ENCODE measurements at places on chromosomes 6 and 20.

DNA sequence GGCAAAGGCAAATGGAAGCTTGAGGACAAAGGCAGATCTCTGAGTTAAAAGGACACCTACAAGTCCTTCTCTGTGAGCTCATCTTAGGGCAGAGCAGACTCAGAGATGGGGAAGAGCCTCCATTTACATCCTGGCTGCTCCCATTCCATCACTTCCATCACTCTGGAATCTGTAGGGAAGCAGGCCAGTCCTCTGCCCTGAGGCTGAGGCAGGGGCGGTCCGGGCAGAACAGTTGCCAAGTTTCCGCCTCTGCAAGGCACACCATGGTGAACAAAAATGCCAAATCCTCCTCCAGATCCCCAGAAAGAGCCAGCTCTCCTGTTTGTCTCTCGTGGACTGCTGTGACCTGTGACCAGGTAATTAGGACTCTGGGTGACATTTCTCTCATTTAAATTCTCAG lies 209.6 kb upstream of the SSTR4 start:
- no peak for DNase-seq

DNA sequence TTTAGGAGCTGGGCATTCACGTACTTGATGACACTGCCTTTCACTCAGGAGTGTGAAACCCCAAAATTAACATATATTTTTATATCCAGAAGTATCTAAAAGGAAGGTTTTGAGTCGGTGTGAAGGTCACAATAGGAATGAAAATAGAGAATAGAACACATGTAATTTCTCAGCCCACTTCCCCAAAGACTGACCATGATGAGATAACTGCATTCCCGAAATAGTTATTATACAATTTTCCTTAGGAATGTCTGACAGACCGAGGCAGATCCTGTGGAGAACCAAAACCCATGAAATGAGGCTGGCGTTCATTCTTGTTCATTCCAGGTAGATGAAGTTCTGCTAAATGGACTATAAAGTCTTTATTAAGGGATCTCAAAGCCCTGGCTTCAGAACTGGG lies 10.3 kb downstream of the NSFL1C start:
- no peak for DNase-seq

DNA sequence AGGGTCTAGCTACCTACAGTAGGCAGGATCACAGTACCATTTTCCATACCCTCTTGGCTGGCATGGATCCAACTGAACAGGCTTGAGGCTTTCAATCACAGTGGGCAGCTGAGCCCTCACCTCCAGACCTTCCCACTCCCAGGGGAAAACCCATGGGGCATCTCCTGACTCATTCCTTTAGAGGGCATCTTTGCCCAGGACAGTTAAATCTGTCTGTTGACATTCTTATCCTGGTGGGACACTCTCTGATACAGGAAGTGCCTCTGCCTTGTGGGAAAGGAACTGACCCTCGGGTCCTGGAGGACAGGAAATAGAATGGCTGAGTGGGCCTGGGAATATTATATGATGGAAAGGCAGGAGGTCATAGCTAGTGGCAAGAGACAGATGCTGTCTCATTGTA lies 10.2 kb upstream of the EPB41L1 start:
- DNase-seq, result no peak

DNA sequence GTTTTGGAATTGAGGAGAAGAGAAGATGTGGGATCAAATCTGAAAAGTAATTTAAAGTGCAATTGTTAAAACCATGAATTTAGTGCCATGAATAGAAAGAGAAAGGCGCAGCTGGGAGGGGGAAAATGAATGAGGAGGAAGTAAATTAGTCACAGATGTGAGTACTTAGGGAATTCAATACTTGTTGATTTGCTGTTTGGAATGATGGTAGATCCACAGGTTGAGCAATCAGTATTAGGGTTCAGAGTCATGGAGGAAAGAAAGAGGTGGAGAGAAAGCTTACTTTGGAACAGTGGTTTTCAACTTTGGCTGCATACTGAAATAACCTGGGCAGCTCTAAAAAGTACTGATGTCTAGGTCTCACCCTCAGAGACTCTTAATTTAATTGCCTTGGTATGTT lies 229.7 kb upstream of the ASCC3 start:
- no peak for DNase-seq

- no peak for DNase-seq
Observed at GRCh38 chr6:28315628-28316027, 20.3 kb downstream of the ZSCAN31 start.

- DNase-seq, result no peak
Observed at GRCh38 chr20:61170496-61171320, 81.4 kb upstream of the CDH4 start.

DNA sequence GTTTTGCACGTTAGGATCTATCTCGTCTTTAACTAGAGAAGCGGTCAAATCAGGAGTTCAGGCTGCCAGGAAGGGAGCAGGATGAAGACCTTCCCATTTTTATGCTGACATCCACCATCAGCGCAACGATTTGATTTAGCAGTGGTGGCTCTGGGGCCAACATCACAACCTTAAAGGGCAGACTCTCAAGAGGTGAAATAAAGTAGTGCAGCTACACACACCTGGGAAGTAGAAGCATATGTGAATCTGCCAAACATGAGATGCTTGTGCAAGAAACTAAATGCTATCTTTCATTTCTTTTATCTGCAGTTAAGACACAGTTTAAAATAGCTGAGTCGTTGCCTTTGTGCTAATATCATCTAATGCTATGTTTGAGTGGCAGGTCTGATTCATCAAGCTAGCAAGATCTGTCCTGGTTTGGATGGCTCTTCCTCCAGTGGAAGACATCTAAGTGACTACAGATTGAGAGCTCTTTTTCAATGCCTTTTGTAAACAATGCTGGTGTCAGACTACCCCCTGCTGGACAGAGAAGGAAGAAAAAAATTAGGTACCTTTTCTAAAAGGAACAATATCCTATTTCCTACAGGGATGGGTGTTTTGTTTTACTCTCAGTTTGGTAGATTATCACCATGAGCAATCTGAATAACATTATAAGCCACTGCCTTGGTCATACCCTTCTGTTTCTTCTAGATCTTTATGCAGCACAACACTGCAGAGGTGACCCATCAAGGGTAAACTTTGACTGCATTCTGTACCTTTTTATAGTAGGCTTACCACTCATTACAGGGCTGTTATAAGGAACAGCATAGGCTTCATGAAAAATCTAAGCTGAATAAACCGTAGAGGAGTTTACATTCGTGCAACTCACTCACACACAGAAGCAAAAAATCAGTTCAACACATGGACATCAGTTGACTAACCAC lies 171.6 kb upstream of the FBXL4 start:
- DNase-seq, result no peak

- no peak for DNase-seq
Observed at GRCh38 chr6:2909718-2910117, 6.6 kb upstream of the SERPINB9 start.

DNA sequence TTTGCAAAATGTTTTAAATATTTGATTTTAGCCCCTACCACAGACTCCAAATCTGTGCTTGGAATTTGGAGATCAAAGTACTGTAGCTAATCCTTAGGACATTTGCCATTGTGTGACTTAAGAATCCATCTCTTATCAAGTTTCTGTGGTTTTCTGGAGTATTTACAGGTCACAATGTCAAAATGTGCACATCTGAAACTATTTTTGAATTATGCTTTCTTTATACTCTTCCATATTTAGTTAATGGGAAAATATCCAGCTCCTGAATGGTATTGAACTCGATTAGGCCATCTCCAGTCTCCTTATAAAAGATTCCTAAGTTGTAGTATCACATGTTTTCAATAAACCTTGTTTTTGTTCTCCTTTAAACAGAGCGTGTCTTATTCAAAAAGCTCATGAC lies 162.5 kb downstream of the KHDC1L start:
- no peak for DNase-seq

- DNase-seq, result no peak
Observed at GRCh38 chr6:7526755-7527154, 14.7 kb upstream of the DSP start.
